Panc1 (cell line): ENCODE measurements at places on chromosomes 12 and 14.

DNA sequence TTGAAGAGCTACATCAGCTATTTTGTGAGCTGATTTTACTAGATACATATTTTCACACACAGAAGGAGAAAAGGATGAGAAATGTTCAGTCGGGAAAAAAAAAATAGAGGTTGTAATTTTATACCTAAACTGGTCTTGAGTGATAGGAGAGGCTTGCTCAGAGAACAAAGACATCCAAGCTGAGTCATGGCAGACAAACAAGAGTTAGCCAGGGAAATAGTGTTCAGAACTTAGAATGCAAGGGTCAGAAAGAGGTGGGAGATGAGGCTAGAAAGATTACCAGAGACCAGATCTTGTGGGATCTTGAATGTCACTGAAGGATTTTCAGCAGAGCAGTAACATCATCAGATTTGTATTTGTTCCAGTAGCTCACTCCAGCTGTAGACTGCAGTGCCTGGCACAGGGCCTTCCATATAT, 121.9 kb upstream of the ATF1 start:
- DNase-seq = no peak

DNA sequence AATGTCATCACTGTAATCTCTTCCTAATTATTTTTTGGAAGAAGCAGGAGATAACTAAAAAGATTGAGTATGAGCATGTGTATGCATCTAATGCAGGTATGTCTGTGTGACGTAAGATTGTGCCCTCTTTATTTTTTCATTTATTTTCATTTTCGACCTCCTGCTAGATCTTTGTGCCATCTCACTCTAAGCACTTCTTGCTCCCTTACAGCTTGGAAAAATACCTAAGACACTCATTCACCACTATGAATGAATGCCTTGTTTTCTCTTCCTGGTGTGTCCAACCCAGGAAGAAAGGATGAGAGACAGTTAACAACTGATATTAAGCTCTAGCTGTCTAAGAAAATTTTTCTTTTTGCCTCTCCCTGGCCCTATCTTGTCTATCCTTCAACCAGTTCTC, 76.8 kb upstream of the CISTR start:
- DNase-seq = no peak

DNA sequence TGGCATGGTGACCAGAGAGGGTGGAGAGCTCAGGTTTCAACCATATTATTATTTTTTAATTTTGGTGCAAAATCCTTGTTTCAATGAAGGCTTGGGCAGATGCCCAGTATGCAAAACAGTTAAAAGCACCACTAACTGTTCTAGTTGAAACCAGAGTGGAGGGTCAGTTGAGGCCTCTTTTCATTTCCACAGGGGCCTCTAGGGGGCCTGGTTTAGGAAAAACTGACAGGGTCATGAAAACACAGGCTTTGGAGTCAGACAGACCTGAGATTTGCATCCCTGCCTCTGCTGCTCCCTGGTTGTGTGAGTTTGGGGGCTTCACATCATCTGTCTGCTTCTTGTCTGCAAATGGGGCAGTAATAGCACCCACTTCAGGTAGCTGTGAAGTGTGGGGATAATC, 3.3 kb upstream of the RPH3A start:
- no peak for DNase-seq

- no peak for DNase-seq
Measured at GRCh38 chr12:14693116-14693515, 3.3 kb downstream of the GUCY2C start.

DNA sequence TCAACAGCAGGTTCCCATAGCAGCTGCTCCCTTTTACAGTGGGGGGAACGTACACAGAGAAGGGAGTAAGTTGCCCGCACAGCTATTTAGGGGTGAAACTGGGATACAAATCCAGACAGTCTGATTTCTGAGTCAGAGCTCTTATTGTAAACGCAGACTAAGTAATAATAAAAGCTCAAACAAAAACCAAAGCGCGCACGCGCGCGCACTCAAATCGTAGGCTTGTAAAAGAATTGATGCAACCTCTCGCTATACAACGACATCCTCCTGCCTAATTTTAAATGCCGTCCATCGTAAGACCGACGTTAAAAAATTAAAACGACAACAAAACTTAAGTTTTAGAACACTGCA, 747 bp upstream of the DACT1 start:
- no peak for DNase-seq

GRCh38 chr12:72278894-72279293, 6.7 kb downstream of the TRHDE start:
- no peak for DNase-seq

- DNase-seq = no peak
Measured at GRCh38 chr14:40694023-40694422, 912.7 kb upstream of the LRFN5 start.

DNA sequence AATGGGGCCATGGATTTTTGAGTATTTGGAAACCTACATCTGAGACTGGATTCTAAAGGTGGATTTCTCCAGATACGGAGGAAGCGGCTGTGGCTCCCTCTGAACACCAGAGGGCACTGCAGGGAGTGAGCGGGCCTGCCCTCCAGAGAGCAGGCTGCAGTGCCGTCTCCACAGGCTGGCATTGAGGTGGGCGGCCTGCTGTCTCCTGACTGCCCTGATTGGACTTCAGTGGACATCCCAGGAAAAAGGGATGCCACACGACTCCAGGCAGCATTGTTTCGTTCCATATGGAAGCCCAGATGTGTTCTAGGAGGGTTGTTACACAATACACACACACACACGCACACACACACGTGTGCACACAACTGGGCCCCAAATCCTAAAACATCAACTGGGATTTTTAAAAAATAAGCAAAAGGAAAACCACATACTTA, 20.9 kb upstream of the ANO2 start:
- peak; percentile 15 for DNase-seq

DNA sequence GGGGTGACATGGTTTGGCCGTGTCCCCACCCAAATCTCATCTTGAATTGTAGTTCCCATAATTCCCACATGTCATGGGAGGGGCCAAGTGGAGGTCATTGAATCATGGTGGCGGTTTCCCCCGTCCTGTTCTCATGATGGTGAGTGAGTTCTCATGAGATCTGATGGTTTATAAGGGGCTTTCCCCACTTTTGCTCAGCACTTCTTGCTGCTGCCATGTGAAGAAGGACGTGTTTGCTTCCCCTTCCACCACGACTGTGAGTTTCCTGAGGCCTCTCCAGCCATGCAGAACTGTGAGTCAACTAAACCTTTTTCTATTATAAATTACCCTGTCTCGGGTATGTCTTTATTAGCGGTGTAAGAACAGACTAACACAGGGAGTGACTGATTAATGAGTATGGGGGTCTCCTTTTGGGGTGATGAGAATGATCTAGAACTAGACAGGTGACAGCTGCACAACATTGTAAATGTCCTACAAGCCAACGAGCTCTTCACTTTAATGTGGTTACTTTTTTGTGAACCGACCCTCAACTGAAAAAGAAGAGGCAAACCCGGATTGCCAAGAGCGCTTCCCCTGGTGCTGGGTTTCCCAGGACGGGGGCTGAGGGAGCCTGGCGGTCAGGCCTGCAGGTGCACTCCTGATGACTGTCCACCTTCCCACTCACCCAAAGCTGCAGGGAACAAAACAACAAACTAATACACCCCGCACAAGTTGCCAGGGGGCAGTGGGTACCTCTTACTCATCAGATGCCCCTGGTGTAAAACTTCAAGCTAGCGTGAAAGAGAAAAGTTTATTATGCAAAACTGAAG, 90.1 kb downstream of the NCOR2 start:
- no peak for DNase-seq

DNA sequence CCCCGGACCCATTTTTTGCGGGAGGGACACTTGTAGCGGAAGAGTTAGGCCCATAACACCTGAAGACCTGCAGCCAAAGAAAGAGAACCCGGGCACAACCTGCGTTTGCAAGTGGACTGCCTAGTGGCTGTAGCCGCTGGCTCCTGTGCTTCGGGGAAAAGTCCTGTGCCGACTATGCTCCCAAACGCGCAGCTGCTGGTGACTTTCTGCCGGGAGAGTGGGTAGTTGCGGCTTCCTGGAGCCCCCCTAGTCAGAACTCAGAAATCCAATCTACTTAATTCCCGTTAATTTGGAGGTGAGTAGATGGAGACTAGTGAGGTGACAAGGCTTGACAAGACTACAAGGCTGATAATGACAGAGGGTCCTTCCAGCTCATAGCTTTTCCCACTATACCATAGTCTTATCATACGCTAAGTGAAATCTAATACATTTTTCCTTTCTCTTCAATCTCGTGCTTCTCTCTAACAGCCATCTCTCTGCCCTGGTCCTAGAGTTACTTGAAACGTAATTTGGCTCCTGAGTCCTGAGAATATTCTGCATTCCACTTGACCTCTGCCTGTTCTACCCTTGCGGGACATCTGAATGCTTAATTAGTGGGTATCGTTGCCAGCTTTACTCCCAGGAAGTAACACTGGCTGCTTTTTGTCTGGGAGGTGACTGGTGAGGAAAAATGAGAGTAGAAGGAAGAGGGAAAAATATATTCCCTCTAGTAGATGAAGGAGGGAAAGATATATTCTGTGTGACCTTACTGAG, 556 bp downstream of the MTHFD1 start:
- no peak for DNase-seq

GRCh38 chr14:20873370-20874177, 17.6 kb upstream of the RNASE3 start:
- no peak for DNase-seq

DNA sequence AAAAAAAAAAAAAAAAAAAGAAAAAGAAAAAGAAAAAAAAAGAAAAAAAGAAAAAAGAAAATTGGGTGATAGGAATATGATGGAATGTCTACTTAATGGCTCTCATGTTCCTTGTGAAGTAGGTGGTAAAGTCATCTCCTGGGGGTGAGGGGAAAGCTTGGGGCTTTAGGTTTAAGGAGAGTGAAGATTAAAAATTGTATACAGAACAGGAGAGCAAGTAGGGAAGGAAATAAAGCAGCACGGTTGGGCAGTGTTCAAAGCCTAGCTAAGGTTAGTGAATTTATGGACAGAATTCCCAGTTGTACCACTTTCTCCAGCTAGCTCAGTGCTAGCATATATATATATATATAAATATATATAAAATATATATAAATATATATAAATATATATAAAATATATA, 40.0 kb upstream of the SLC2A13 start:
- DNase-seq = no peak

DNA sequence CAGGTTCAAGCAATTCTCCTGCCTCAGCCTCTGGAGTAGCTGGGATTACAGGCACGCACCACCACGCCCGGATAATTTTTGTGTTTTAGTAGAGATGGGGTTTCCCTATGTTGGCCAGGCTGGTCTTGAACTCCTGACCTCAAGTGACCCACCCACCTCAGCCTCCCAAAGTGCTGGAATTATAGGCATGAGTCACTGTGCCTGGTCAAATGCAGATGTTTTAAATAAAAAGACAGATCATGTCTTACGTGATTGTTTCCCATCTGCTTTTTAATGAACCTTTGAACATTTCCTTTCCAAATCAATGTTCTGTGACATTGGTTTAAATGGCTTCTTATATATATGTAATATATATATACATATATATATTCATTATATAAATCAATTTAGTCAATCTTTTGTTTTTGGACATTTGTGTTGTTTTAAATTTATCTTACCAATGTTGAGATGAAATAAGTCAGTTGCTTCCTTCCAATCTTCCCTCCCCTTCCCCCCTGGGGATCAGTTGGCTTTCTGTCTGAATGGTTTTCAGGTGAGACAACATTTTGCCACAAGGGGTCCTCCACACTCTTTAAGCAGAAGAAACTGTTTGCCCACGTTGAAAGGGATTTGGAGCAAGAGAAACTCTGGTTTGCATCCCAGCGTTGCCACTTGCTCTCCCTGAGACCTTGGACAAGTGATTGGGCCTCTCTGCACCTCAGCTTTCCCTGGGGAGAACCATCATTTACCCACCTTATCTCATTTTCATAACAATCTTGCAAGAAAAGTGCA, 47.6 kb upstream of the RBM19 start:
- DNase-seq = no peak

GRCh38 chr14:59871166-59871495, 555 bp upstream of the RTN1 start:
- no peak for DNase-seq

DNA sequence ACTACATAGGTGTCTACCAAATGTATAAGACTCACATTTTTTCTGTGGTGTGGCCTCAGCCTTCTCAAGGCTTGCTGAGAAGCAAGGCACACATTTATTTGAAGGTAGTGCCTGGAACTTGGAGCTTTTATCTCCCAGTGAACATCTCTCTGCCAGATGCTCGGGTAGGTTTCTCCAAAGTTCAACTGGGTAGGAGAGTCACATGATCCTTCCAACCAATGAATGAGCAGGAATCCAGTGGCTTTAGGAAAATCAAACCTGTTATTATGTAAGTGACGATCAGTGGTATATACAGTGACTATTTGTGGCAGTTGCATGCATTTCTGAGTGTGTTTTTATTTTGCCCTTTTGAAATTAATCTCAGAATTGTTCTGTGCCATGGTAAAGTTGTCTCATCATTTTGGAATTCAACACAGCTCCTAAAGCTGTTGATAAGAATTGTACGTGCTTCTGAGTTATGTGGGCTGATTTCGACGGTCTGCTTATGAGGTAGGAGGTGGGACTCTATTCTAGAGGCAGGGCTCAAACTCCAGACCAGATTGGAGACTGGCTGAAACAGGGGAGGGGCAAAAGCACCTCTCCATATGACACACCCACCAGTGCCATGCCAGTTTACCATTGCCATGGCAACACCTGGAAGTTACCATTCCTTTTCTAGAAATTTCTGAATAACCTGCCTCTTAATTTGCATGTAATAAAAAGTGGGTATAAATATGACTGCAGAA, 57.6 kb downstream of the EID3 start:
- DNase-seq = no peak

DNA sequence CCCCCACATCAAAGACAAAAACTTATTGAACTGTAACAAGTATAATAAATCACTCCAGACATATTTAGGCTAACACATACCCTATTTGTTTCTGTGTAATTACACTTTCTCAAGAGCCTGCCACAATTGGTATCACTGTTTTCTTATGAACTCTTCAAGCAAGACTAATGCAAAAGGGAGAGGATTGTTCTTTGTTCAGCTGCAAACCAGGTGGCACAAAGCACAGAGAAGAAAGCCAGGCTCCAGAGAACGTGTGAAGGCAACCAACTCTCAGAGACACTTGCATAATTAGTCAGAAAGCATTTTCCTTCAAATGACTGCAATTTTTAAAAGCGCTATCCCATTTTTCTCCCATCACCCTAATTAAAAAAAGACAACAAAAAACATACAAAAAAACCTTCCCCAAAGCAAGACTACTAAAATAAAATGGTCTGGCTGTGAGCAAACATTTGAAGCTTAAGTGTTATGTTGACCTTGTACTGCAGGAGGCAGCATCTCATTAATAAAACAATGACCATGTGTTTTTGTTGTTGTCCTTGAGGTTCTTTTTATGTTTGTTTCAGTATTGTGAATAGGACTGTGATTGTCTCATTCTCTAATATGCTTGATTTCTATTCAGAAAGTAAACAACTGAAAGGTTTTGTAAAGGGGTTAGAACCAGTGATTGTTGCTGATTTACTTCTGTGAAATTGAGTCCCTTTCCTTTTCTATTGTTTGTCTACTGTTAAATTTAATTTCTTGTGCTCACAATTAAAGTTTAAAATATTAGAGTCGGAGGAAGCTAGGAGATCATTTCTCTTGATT, 452.7 kb upstream of the PDE3A start:
- no peak for DNase-seq
